ENCODE measurements at places on chromosomes 4 and X.
A peak's percentile ranks its signal among the peaks of the same experiment; 100 is the strongest.

- DNase-seq = no peak
Observed at GRCh38 chr4:95158626-95159025, 390.1 kb downstream of the UNC5C start.

- no peak for DNase-seq
Observed at GRCh38 chrX:29229802-29230201, 642.6 kb downstream of the IL1RAPL1 start.

GRCh38 chr4:10095296-10095991, 21.2 kb downstream of the WDR1 start:
- peak; percentile 41 for DNase-seq

GRCh38 chrX:23854945-23855344, 52.8 kb downstream of the APOO start:
- DNase-seq = no peak

- DNase-seq = no peak
Observed at GRCh38 chr4:98779088-98779487, 120.7 kb upstream of the TSPAN5 start.

DNA sequence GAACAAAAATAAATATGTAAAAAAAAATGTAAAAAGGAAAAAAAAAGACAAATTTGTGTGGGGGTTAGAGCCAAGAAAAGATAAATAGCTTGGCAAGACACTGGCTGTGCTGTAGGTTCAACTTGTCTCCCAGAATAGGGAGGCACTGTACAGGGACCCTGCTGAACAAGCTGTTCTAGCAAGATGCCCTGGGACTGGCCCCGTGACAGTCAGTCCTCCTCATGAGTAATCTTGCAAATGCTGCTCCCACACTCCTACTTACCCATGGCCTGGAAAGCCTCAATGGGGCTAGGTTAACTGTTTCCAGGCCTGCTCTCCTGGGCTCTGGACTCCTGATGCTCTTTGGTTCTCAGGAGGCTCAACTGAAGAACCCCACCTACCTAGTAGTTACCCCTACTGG, 106.8 kb downstream of the ATG4A start:
- DNase-seq = no peak

DNA sequence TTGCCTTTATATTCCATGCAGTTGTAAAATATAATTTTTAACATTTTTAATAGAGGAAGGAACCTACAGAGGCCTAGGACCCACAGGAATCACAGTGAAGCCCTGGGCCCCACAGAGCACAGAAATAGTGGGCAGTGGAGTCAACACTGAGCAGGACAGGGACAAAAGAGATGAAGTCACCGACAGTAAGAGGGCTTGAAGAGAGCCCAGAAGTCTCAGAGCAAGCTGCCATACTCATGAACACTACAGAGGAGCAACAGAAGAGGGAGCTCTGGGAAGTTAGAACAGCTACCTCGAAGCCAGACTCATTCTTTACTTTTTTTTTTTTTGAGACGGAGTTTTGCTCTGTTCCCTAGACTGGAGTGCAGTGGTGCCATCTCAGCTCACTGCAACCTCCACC, 149.3 kb upstream of the TENM3 start:
- DNase-seq = no peak
